ENCODE measurements at places on chromosomes 7 and 10.

GRCh38 chr7:8629504-8629903, 196.1 kb downstream of the NXPH1 start:
- DNase-seq = no peak
- no peaks in the 10 kb centered on the region for H3K36me3 ChIP-seq
- H3K4me3 ChIP-seq = no peak overlapping the region
- peaks cover 6% of the 10 kb centered on the region for H3K27me3 ChIP-seq
- H3K27ac ChIP-seq = no peak overlapping the region
- H3K4me1 ChIP-seq = no peaks in the 10 kb centered on the region

- DNase-seq = no peak
- peaks cover 30% of the 10 kb centered on the region for H3K27me3 ChIP-seq
- peaks cover 45% of the 10 kb centered on the region for H3K4me1 ChIP-seq
- no peak overlapping the region for H3K4me3 ChIP-seq
- H3K36me3 ChIP-seq = no peaks in the 10 kb centered on the region
- H3K27ac ChIP-seq = no peak overlapping the region
Observed at GRCh38 chr7:151715666-151716315, 161.1 kb downstream of the PRKAG2 start.

- no peak overlapping the region for H3K4me3 ChIP-seq
- no peak for DNase-seq
- no peaks in the 10 kb centered on the region for H3K27me3 ChIP-seq
- no peaks in the 10 kb centered on the region for H3K4me1 ChIP-seq
- no peaks in the 10 kb centered on the region for H3K36me3 ChIP-seq
Observed at GRCh38 chr10:88832376-88832775, 19.3 kb downstream of the ANKRD22 start.

- peaks cover 27% of the 10 kb centered on the region for H3K36me3 ChIP-seq
- H3K4me3 ChIP-seq = peak overlapping the region; percentile 87
- DNase-seq = peak; percentile 88
- peaks cover 3% of the 10 kb centered on the region for H3K27me3 ChIP-seq
Observed at GRCh38 chr7:815284-816216, 16.7 kb upstream of the SUN1 start.

GRCh38 chr10:63214571-63214970, 81.4 kb downstream of the NRBF2 start:
- no peak for DNase-seq
- H3K4me1 ChIP-seq = peaks cover 24% of the 10 kb centered on the region
- H3K27me3 ChIP-seq = no peaks in the 10 kb centered on the region
- peaks cover 58% of the 10 kb centered on the region for H3K36me3 ChIP-seq
- no peak overlapping the region for H3K4me3 ChIP-seq
- peak overlapping the region; percentile 24 for H3K27ac ChIP-seq

DNA sequence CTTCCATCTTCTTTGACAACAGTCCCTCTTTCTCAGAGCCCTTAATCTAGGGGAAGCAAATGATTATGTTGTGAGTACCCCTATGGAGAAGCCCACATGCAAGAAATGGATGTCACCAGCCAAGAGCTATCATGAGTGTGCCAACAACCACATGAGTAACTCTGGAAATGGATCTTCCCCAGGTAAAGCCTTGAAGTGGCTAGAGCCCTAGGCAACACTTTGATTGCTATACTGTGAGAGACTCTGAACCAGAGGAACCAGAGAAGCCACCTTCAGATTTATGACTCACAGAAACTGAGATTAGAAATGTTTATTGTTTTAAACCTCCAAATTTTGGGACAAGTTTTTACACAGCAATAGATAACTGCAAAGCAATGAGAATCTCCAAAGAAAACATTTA, 60.9 kb upstream of the COL1A2 start:
- H3K27me3 ChIP-seq = no peaks in the 10 kb centered on the region
- H3K36me3 ChIP-seq = no peaks in the 10 kb centered on the region
- H3K27ac ChIP-seq = no peak overlapping the region
- no peak for DNase-seq

GRCh38 chr7:41501006-41501405, 201.9 kb downstream of the INHBA start:
- H3K4me1 ChIP-seq = no peaks in the 10 kb centered on the region
- H3K27ac ChIP-seq = no peak overlapping the region
- DNase-seq = no peak
- H3K4me3 ChIP-seq = no peak overlapping the region
- peaks cover 4% of the 10 kb centered on the region for H3K27me3 ChIP-seq

DNA sequence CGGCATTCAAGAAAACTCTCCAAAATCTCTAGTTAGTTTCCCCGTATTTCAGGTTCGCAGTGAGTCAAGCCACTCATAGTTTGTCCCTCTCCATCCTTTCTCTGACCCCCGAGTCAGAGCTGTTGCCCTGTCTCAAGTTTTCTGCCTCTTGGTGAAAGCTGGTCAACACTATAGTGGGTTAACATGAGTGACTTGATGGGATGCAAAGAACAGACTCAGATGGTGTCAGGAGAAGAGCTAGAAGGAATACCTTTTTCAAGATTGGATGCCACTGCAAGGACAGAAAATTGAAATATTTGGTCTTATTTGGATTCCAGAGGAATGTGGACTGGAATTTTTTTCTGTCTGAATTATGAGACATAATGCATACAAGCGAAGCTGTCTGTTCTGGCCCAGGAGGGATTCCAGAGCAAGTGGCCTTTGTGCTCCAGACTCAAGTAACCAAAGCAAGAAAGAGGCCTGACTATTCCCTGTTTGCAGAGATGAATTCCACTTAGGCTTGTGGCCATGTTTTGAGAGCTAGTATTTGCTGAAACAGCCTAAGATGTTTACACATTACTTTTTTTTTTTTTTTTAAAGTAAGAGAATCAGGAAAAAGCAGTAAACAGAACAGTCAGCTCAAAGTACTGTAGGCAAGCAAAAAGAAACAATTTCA, 67.4 kb downstream of the VWC2 start:
- DNase-seq = no peak
- H3K36me3 ChIP-seq = no peaks in the 10 kb centered on the region
- no peaks in the 10 kb centered on the region for H3K4me1 ChIP-seq
- H3K27me3 ChIP-seq = peaks cover 10% of the 10 kb centered on the region

GRCh38 chr7:42174391-42174912, 62.6 kb downstream of the GLI3 start:
- H3K27me3 ChIP-seq = no peaks in the 10 kb centered on the region
- H3K4me3 ChIP-seq = peak overlapping the region; percentile 39
- peaks cover 71% of the 10 kb centered on the region for H3K36me3 ChIP-seq
- H3K27ac ChIP-seq = peak overlapping the region; percentile 98
- DNase-seq = no peak

Measured in nephron progenitor cell (in vitro differentiated cells).